Breast epithelium (tissue), 4 donors: ENCODE measurements at places on chromosomes 4 and X.

DNA sequence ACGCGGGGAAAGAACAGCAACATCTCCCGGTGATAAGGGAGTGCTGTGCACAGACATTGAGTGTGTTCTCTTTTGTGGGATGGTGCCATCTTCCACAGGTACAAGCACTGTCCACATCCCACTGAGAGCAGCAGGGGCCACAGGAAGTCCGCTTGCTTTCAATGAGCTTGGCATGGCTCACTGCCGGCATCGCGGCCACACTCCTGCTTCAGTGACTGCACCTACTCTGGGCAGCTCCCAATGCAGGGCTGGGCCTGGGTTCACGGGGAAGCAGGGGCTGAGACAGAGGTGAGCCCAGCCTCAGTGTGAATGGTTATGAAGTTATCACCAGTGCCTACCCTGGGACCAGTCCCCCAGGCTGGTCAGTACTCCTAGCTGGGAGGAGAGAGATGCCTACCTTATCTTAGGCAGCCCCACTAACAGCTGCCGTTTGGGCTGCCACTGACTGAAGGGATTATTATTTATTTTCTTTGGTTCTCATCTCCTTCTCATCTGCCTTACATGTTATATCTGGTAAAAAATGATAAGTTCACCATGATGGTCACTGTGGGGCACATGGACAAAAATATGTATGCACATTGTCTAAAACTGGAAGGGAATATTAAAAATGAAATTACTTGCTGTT, 99.2 kb downstream of the MGST2 start:
- no peak for DNase-seq

DNA sequence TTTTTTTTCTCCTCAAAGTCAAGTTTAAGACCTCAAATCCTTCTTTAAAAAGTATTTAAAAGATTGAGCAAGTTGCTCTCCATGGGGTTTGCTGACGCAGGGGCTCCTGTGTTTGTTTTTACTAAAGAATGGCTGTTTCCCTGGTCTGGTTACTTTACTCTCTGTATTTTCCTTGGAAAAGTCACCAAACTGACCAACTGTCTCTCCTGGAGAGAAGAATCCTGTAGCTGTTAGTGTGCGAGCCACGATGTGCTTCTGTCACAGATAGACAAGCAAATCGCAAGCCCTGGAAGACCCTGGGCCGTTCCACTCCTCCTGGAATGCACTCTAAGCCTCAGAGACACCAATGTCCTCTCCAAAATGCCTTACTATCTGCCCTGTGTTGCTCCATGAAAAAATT, 212.1 kb downstream of the CHIC2 start:
- no peak for DNase-seq

DNA sequence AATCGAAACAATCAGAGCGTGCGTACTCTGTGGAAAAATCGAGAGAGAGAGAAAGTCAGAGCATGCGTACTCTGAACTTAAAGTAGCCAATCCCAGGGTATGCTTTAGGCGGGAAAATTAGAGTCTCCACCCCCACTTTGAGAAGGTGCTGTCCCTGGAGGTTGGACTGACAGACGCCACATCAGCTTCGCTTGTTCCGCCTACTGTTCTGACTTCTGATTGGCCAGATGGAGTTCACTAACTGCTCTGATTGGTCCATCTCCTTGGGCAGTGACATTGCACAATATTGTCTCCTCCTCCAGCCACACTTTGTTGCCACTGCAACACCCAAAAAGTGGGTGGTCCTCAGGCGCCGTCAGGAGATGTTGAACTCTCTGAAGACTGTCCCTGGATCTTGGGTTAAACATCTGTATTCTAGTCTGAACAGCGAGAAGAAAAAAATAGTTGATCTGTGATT, at the start of gene SSX5:
Gene SSX5 (minus strand): TSS at position 51 of the 457 bp plus-strand sequence. CDS start 1,437 bp downstream, outside the sequence.
- no peak for DNase-seq

DNA sequence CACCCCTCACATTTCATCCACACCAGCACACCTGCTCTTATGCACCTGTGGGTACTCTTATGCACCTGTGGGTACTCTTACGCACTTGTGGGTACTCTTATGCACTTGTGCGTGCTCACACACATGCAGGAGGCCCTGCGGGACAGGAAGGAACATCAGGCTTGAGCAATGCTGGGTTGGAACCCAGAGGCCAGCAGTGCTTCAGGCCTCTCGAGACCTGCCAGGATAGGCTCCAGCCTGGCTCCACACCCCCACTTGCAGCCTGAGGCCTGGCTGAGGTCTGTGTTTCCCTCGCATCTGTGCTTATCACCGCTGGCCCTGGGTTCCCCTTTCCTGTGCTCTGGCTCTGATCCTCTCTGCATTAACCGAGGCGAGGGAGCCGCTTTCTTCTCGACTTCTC, 34.7 kb downstream of the SORCS2 start:
- DNase-seq = no peak

GRCh38 chr4:121016611-121017010, 55.7 kb downstream of the NDNF start:
- no peak for DNase-seq

- no peak for DNase-seq
Measured at GRCh38 chr4:106898621-106899230, 137.4 kb downstream of the DKK2 start.

DNA sequence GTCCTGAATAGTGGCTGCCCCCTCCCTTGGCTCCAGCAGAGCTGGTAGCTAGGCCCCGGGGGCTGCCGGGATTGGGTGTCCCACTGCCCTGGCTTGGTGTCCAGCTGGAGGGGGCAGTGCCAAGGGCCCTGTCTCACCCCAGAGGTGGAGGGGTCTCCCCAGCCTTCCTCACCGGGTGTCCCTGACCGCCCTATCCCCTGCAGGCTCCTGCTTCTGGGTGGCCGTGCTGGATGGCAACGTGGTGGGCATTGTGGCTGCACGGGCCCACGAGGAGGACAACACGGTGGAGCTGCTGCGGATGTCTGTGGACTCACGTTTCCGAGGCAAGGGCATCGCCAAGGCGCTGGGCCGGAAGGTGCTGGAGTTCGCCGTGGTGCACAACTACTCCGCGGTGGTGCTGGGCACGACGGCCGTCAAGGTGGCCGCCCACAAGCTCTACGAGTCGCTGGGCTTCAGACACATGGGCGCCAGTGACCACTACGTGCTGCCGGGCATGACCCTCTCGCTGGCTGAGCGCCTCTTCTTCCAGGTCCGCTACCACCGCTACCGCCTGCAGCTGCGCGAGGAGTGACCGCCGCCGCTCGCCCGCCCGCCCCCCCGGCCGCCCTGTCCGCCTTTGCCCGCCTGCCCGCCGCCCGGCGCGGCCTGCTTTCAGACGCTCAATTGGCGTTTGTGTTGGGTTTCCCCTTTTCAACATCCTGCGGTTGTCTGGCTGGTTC, 4.6 kb downstream of the NAT8L start:
- no peak for DNase-seq

GRCh38 chr4:144494280-144494679, 151.7 kb upstream of the HHIP start:
- DNase-seq = peak; percentile 45

DNA sequence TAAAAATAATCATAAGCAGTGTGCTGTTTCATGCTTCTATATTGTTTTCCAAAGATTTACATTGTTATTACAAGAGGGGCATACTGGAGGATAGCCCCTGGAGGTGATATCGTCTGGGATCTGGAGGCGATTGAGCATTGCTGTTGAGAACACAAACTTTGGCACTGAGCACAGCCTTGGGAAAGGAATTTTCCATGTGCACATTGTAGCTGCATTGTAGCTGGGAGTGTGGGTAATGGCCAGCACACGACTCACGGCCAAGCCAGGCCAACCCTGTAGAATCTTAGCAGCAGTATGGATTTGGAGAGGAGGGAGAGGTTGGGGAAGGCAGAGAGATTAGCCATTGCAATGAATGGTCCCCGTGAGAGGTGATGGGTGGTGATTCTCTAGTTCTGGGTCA, 121.9 kb downstream of the SMIM20 start:
- DNase-seq = no peak

DNA sequence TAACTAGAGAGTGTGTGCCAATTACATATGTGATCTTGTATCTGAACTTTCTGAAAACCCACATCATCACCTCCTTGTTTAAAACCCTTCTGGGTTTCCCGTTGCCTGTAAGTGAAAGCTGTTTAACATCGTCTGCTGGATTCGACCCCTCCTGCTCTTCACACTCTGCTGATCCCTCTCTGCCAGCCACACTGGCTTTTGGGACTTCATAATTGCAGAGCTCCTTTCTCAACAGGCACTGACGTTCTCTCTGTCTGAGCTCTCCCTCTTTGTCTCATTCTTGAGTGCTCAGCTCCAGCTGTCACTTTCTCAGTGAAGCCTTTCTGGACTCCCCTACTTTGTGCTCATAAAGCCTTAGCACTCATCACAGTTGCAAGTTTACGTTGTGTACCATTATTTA, 153.9 kb downstream of the CEP135 start:
- DNase-seq = no peak

DNA sequence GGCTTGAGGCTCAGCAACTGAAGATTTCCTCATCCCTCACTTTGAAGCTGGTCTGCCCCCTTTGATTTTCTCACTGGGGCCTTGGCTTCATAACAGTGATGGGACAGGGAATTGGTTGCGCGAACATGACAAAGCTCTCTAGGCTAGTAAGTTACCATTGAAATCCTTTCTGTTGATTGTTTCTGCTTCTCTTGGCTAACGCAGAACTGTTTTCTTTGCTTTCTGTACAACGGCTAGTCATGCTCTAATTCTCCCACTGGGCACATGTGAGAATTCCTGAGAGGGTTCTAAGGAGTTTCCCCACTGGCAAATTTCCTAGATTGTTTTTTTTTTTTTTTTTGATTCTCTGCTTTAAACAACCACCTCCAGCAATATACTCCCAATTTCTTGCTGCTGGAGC, 738.6 kb downstream of the PCDH7 start:
- DNase-seq = no peak

- no peak for DNase-seq
Measured at GRCh38 chr4:2482693-2483092, 13.8 kb downstream of the RNF4 start.
